Myocyte (in vitro differentiated cells): ENCODE measurements at places on chromosomes 3 and 15. TPM values are rescaled to one million over a fixed set of nuclear protein-coding genes. Genes with fewer than 3 reads are reported as not detected.

DNA sequence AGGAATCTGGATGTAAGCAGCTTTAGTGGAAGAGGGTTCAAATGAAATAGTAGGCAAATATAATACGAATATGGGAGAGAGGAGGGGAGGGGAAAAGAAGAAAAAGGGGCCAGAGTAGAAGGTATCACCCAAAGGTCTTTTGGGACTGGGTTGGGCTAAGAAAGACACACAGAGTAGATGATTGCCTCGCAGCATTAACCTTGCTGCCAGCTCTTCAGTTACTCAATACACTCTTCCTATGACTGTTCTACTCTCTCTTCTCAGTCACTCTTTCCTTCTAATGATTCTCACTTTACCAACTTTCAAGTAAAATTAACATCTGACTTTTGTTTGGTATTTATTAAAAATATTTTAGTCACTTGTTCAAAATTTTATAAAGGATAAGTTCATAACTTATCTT is 52.8 kb downstream of the CLASP2 start:
- DNase-seq = no peak

DNA sequence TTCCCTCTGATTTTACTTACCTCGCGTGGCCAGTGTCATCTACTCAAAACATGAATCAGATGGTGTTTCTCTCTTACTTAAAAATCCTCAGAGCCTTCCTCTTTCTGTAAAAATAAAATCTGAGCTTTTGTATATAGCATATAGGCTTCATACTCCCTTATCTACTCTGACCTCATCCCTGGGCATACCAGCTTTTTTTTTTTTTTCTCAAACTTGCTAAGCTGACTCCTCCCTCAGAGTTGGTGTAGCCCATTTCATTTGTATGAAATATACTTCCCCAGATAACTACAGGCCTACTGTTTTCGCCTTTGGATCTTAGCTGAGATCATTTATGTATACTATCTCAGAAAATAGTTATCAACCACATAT is 648.9 kb upstream of the ALCAM start:
- DNase-seq = no peak

DNA sequence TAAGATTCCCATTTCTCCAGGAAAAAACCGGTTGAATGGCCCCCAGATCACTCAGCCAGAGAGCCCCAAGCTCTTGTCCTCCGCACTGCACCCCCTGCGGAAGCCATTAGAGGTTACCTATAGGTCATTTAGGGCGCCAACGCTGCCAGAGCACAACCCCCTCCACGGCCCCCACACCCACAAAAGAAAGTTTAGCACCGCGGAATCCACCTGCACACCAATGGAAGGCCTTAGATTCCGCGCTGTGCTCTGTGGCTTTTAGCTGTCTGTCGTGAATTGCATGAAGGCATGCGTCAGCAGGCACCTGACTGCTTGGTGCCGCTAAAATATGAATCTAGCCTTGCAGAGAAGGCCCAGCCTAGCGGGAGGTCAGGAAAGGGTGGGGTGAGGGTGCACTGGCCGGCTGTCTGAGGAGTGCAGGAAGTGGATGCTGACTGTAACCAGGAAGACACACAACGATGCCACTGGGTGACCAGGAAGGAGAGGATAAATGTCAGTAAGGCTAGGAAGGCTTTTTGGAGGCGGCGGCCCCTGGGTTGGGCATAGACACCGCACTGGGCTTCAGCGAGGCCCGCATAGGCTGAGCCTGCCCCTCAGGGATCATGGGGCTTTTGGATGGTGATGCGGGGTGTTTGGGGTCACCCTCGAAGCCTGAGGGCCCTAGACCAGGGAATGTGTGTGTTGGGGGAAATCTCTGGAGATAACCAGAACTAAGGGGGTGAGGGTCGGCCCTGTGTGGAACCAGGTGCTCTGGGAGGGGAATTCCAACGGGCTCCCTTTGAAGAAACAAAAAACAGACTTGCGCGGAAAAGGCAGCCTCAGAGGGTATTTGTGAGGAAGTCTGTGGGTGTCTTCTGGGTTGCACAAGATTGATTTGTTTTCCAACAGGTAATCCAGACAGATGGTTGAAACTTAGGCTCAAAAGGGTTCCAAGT is 976 bp upstream of the NUP210 start:
- no peak for DNase-seq

GRCh38 chr3:194582196-194582905 is 50.9 kb downstream of the TMEM44 start:
- no peak for DNase-seq

GRCh38 chr15:88147760-88148159 is 108.8 kb downstream of the NTRK3 start:
- no peak for DNase-seq

The SLC38A3 gene
- total RNA-seq = 9.1 and 42.7 TPM in 2 replicates

DNA sequence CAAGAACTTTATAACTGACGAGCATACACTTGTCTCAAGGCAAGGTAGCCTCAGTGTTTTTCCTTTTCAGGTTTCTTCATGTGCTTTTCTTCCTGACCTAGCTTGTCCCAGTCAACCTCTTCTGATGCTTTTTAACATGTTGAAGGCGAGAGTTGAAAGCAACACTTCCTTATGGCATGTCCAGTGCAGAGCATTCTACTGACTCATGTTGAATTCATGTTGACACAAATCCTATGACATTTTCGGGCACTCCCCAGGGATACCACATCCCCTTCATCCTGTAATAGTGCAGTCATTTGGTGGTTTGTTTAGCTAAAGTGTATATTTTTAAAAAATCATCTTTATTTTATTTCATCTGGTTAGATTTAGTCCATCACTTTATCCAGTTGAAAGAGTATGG is 75.9 kb upstream of the CBLB start:
- DNase-seq = peak; percentile 58
